SW 1271 (cell line): ENCODE measurements at places on chromosomes 5 and 9.

GRCh38 chr5:173885475-173886010, 2.6 kb upstream of the CPEB4 start:
- no peak for DNase-seq

DNA sequence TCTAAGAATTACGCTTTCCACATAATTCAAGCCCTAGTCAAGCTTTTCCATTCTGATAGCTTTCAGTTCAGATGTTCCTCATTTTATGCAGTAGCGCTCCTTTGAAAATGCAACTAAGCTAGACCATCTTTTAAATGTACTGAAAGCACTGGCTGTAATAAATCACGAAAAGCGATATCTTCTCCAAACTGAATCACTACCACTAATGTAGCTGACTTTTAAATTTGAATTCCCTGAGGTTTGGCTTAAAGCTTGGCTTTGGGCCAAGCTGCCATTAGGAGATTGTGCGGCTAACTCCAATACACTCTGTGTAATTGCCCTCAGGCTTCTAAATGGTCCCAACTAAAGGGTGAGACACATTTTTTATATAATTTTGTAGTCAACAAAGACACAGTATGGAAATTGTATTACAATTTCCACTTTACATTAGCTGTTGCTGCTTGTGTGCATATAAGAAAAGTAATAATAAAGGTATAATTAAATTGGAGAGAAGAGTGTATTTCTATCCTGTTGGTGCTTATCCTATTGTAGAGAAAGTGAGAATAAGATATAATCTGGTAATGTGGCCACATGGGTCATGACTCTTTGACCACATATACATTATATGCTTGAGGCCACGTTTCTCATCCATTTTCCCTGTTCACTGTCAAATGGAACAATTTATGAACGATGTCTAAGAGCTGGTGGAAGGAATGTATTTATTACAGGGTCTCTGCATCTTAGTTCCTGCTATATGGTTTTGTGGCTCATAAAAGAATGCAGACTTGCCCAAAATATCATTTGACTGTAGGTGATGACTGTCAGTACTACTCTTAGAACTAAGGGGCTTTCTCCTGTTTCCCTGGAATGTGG, 118.7 kb upstream of the TAF11L2 start:
- DNase-seq = no peak

- no peak for DNase-seq
Measured at GRCh38 chr5:111532886-111533582, 20.7 kb upstream of the STARD4 start.

DNA sequence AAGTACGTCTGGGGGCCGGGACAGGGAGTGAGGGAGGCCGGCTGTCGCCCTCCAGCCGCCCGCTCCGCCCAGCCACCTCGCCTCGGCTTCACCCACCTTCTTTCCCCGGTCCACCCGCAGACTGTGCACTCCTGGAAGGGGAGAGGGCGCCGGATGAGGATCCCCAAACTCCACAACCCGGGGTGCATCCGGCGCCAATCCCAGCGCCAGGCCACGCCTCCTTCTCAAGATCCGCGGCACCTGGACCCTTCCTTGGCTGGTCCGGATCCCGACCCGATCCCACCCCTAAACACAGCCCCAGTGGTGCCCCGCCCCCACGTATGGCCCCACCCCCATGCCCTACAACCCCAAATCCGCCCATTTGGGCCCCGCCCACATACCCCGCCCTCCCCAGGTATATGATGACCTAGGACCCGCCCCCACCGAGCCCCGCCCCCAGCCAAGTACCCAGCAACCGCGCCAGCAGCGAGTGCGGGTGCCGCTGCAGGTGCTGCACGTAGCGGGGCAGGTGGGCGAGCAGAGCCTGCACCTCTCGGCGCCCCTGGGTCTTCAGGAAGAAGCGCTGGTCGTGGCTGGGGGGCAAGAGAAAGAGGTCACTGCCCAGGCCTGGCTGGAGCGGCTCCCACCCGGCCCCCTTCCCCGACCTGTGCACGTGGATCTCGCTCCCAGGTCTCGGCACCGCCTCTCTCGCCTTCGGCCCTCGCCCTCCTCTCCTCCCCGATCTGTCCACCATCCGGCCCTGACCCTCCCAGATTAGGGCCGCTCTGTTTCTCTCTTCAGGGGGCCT, 3.2 kb downstream of the PIP5KL1 start:
- DNase-seq = no peak

DNA sequence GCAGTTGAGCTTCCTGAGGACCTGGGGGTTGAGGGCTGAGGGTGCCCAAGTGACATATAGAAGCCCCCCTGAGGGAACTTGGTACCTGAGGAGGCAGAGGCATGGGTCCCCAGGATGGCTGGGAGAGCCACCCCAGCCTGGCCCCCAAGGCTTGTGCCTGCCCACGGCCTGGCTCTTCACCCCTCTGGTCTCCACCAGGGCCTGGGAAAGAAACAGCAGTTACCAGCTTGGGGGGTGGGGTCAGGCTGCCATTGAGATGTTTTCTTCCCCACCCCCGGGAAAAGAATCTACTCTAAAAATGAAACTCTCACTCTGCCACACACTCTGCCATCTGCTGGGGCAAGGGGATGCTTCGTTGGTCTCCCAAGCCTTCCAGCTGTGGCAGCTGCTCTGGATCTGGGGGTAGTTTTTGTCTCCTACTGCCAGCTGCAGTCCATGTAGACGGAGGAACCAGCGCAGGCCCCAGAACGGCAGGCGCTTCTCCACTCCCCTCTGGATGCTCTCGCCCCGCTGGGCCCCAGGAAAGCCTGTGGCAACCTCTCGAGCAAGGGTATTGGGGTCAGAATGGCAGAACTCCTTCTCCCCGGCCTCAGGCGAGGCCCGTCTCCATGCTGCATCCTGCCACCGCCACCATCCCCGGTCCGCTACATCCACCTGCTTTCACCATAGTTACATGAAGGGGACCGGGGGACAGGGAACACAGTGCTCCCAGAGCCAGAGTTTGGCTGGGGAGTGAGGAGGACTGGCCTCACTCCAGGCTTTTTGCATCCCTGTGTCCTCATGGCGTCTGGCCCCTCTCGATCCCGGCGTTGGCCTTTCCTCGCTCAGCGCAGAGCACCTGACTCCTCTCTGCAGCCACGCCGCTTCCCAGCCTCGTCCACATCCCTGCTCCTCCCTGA, 123.5 kb downstream of the DAB2IP start:
- no peak for DNase-seq

DNA sequence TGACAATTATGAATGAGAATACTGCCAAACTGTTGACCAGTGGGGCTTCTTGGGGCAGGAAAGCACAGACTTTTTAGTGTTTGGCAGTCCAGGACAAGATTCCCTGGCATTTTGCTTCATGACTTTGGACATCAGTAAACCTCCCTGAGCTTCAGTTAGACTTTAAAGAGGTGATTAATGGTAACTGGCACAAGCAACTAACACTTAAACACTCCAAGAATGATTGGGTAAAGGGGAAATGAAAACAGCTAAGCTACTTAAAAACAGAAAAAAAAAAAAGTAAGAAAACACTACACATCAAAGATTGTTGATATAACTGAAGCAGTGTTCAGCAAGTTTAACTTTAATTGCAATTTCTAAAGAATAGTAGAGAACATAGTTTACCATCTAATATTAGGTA, 13.4 kb downstream of the PAIP1 start:
- DNase-seq = no peak

DNA sequence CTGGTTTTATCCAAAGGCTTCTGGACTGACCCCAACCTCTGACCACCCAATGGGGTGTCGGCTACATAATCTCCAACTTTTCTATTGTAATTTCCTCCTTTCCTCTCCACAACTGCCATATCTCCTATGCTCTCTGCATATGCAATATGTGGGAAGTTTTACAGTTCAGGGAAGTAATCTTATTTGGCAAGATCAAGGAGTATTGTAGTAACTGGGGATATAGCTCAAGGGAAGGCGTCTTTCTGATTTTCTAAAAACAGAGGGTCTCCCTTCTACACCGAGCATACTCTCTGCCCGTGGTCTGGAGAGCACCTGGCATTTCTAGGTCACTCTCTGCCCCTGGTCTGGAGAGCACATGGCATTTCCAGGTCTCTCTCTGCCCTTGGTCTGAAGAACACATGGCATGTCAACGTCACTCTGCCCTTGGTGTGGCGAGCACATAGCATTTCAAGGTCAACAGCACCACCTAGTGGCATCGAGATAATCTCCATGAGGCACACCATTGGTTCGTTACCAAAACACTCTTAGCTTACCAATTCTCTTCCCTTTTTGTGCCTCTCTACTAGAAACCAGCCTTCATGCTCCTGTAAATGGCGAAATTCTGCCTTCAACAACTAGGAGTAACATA, 616.4 kb upstream of the NUDT12 start:
- DNase-seq = peak; percentile 25
